Stimulated activated CD8-positive, alpha-beta memory T cell treated with anti-CD3 and anti-CD28 coated beads, Interleukin-7, amount 100 ng/mL, for 1 hour (primary cell): ENCODE measurements at places on chromosomes 12 and 14.

DNA sequence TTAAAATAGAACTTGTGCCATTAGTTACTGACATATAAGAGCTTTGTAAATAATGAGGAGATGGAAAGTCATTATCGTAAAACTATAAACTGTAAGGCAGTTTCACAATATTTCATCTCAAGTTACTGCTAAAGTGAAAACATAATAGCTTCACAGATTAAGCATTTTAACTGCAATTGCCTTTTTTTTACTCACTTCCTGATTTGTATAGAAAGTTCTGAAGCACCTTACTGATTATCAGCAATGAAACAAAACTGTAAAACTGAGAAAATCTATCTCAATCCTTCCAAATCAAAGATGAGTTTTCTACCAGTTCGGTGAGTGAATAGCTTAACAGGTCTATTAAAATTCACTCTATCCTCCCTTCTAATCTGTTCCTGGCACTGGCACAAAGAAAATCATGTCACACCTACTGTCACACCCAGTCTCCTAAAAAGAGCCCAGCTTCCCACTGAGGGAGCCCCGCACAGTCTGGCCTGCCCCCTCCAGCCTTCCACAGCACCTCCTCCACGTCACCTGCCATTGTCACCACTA is 161.4 kb upstream of the ABCD2 start:
- DNase-seq, result no peak

DNA sequence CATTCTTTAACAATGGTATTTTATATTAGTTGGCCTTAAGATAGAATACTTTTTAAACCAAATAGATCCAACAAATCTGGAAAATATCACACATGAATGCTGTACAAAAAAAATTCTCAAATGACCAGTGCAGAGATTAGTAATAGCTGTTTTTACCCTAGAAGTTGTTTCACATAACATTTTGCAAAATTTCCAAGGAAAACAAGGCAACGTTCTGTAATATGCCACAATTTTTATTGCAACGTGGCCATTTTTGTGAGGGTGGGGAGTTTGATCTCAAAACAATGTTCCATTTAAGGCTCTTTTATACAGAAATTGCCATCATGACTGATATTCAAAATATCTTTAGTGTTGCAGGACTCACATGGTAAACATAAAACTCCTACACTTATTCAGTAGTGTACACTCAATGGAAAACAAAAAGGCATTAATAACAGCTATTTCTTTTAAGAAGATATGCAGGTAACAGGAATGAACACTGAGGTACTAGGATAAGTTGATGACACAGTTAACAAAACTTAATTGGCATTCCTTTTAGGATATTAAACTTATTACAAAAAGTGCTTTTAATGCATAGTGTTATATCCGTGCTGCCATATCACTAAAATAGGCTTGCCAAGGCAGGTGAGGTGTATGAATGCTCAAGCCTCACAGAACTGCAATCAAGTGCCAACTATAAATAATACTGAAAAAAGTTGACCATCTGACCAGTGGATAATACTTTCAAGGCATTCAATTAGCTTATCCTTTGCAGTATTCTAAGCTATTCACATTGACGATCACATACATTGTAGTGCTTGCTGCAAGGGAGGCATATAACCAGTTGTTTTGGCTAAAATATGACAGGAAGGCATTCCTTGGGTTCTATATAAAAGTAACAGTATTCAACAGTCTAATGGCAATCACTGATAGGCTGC is 2.3 kb downstream of the CFL2 start:
- DNase-seq, result no peak

DNA sequence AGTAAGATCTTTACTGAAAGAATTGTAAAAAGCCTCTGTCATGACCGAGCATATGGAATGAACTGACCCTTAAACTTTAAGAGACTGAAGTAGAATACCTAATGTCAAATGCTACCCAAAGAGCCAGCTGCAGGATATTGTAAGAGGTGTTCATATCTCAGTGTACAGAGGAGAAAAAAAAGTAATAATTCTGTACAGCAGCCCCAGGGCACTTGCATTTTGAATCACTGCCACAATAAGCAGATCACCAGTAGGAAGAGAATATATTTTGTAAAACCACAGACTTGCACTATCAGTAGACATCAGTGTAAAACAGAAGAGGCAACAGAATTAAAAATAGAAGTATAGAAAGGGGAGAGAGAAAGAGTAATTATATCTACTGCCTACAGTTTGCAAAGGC is 162.6 kb downstream of the PPFIA2 start:
- DNase-seq, result no peak

DNA sequence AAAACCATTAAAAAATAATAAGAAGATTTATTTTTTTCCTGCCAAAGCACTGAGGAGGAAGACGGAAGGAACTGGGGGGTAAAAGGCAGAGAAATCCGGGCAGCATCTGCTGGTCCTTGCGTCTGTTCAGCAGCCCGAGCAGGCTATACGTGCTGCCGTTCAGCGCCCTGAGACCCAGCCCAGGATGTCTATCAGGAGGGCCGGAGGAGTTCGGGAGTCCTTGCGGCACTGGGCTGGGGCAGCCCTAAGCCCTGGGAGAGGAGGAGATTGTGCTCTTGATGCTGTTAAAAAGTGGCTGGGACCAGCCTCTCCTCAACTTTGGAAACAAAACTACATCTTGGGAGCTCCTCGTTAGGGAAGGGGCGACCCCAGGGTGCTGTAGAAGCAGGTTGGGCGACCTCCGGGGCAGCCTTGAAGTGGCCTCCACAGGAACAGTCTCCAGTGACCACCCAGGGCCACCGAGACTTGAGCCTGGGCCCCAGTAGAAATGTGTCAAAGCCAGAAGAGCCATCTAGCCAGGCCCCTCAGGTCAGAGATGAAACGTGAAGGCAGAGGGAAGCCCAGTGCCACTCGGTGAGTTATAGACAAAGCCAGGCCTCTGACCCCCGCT is 14.3 kb downstream of the PGF start:
- DNase-seq, result no peak

- no peak for DNase-seq
Measured at GRCh38 chr14:28879573-28879996, 113.0 kb downstream of the FOXG1 start.

DNA sequence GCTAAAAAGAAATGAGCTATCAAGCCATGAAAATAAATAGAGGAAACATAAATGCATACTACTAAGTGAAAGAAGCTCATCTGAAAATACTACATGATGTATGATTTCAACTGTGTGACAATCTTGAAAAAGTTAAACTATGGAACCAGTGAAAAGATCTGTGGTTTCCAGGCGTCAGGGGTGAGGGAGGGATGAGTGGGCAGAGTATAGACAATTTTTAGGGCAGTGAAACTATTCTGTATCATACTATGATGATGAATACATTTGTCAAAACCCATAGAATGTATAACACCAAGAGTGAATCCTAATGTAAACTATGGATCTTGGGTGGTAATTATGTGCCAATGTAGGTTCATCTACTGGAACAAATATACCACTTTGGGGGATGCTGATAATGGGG is 21.3 kb downstream of the SPX start:
- DNase-seq, result no peak

GRCh38 chr12:66725031-66725430 is 46.2 kb upstream of the GRIP1 start:
- DNase-seq, result no peak

DNA sequence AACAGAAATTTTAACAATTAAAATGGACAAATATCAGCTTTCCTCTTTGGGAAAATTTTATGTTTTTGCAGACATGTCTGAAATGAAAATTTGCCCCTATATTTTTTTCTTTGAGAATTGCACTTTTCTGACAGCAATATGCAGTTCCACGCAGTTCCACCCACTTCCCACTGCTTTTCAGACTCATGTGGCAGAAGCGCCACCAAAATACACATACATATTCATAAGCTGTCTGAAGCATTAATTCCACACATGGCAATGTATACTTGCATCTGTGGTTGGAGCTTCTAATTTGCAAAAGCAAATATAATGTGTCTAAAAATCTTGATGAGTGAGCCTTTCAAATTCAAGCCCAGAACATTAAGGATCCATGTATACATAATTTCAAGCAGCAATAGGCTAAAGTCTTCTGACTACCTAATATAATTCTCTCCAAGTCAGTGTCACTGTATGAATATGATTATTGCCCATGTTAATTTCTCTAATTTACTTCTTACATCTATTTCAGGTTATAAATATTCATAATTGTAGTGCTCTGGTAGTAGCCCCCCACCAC is 129.5 kb downstream of the PRKD1 start:
- DNase-seq, result no peak

GRCh38 chr14:69432364-69432763 is 33.9 kb downstream of the SLC39A9 start:
- no peak for DNase-seq

DNA sequence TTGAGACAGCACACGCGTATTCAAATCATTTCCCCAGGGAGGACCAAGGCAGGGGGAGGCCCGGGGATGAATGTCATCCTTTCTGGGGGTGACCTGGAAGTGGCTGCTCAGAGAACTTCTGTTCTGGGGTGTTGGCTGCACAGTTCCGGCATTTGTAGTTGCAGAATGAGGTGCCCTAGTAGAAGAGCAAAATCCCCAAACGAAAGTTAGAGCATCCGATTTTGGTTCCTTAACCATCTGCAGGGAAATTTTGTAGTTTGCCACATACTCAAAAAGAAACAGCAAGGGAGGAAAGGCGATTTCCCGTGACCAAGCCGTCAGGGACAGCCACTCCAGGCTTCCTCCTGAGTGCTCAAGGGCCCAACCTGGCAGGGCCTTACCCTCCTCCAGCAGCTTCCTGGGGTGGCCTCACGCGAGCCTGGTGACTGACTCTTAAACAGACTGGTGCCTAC is 13.0 kb upstream of the TRAF3 start:
- DNase-seq, result no peak

- no peak for DNase-seq
Measured at GRCh38 chr12:81081726-81082125, 3.8 kb downstream of the ACSS3 start.

GRCh38 chr14:53193193-53193592 is 40.1 kb upstream of the DDHD1 start:
- no peak for DNase-seq

DNA sequence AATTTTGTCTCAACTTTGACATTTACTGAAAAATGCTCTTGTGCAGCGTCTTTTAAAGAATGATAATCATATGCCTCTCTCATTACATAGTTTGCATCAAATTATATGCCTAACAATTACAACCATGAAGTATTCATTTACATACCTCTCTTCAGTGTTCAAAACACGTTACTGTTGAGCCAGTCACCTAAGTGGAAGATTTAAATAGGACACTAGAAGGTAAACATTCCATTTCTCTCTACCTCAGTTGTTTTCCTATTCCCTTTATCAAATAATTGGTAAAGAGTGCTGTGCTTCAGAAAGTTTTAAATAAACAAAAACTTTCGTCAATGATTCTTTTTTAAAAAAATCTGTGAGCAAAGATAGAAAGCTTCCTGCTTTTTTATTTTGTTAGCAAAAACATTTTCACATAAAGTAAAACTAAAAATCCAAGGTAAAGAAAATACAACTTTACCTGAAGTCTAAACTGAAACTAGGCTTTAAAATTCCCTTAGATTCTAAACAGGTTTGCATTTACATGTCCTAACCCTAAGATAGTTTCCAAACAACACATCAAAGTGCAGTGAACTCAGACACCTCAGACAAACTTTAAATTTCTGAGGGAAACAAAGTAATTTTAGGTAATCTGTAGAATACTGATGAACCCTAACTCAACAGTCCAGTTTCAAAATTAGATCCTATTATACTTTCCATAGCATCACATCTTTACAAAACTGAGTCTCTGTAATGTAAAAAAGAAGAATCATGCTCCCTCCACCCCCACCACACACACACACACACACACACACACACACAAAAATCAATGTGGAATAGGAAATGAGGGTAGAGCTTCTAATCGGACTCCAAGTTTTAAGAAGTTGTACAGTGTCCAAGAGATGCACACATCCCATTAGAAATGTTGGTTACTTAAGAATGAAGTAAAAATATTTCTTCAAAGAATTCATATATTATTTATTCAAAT is 46.2 kb downstream of the PAWR start:
- no peak for DNase-seq

DNA sequence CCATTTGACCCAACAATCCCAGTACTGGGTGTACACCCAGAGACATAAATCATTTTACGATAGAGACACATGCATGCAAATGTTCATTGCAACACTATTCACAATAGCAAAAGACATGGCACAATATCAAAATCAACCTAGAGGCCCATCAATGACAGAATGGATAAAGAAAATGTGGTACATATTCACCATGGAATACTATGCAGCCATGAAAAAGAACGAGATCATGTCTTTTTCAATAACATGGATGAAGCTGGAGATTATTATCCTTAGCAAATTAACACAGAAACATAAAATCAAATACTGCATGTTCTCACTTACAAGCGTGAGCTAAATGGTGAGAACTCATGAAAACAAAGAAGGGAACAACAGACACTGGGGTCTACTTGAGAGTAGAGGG is 249.1 kb downstream of the RASSF9 start:
- no peak for DNase-seq

DNA sequence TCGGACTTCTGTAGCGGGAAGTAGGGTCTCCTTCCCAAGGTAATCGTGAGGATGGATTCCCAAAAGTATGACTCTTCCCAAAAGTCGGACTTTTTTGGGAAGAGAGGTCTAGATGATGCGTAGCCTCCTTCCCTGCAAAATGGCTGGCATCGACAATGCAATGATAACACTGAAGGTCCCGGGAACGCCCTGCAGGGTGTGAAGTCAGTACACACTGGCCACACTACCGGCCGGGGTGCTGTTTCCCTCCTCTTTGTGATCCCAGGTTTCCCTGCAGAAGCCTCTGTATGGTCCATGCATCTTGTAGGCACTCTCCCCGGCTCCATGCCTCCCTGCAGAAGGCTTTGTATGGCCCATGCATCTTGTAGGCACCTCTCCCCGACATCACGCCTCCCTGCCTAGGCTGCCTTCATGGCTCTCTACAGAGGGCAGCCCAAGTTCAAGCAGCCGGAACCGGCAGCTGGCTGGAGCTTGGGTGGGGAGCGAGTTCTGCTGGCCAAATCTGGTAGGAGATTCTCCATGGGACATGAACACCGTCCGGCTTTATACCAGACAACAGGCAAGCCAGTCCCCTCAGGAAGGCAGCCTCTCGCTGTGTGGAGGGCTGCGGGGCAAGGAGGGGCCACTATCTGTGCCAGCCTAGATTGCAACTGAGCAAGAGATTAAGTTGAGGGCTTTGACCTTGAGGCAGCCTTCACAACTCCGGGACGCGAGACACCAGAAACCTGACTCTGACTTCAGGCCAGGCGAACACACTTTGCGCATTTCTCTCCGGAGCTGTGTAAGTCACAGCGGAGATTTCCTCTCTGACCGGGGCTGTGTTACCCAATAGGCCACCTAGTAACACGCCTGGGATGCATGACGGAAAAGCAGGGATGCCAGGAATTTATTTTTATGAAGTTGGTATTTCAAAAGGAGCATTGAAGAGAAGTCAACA is 23.5 kb downstream of the FZD10 start:
- DNase-seq, result no peak
